ENCODE measurements at places on chromosomes 5 and 9. TPM values are rescaled to one million over a fixed set of nuclear protein-coding genes. Genes with fewer than 3 reads are reported as not detected.

Gene PLK2
- total RNA-seq = 19.3 TPM

Gene PDE6A
- not detected for total RNA-seq

Gene SLC45A2
- 0.18 TPM for total RNA-seq

Gene LAMC3
- 2.2 TPM for total RNA-seq

Gene TRPM3
- 0.22 TPM for total RNA-seq

Gene LHX2
- total RNA-seq = not detected

Gene PRRC1
- total RNA-seq = 30.0 TPM

Gene LSM11
- 1.6 TPM for total RNA-seq

Gene PCYOX1L
- 7.2 TPM for total RNA-seq

Gene CAMK4
- total RNA-seq = 1.3 TPM

Gene PCDHB6
- 0.35 TPM for total RNA-seq

Gene SMAD5
- 46.1 TPM for total RNA-seq

Gene GLRA1
- 1.1 TPM for total RNA-seq

Gene CCDC69
- total RNA-seq = 19.9 TPM

Gene FAM120AOS
- 18.0 TPM for total RNA-seq

Gene PLAC8L1
- total RNA-seq = 0.69 TPM

Gene PELO
- 11.6 TPM for total RNA-seq

Gene ADAMTS19
- 0.22 TPM for total RNA-seq

Gene NTNG2
- total RNA-seq = 6.4 TPM

Gene CCDC192
- not detected for total RNA-seq

Gene GCNT4
- 2.7 TPM for total RNA-seq

Gene GRM6
- not detected for total RNA-seq

All from pancreas (tissue), 10 donors.